ENCODE measurements at places on chromosomes 3 and 15. TPM values are rescaled to one million over a fixed set of nuclear protein-coding genes. Genes with fewer than 3 reads are reported as not detected.

The TEX9 gene
- total RNA-seq = 0.63 TPM

The SCN11A gene
- total RNA-seq = not detected

The OSTN gene
- not detected for total RNA-seq

The DPPA4 gene
- total RNA-seq = 1.1 TPM

The CPNE4 gene
- not detected for total RNA-seq

The P2RY1 gene
- total RNA-seq = 0.22 TPM

The FANCD2OS gene
- total RNA-seq = not detected

The IQCF5 gene
- total RNA-seq = not detected

The PLA2G4F gene
- not detected for total RNA-seq

DNA sequence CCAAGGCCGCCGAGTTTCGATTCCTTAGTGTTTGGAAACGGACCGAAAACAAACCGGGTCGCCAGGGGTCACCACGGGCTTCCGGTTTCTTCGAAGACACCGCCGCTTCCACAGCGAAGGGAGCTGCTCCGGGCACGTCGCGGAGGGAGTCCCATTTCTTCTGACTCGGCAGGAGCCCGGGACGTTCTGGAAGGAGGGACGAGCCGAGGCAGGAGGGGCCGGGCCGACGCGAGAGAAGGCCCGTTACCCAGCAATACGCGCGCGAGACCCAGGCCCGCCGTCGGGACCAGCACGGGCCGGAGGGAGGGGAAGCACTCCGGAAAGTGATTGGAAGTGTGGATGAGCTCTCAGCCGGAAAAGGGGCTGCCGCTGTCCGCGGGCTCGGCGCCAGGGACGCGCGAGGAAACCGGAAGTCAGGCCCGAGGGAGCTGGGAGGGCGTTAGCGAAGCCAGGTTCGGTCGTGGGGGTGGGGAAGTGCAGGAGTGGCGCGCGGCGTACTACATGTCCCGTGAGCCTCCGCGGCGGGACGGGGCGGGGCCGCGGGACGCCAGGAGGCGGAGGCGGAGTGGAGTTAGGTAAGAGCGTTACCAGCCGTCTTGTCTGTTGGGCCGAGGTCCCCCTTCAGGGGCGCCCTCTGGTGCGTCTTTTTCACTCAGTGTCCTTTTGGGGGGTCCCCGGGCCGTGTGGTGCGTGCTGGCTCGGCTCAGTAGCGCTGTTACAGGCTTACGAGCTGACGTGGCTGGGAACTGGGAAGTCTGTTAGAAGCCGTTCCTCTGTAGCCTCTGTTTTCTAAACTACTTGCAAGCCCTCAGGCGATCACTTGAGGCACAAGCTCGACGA, at the start of the genes AZI2 and ZCWPW2:
Gene AZI2 (minus strand): TSS at position 196 of the 840 bp plus-strand sequence. CDS start 8,207 bp downstream, outside the sequence.
Gene ZCWPW2 (plus strand): TSS at position 93 of the 840 bp plus-strand sequence. CDS start 64,348 bp downstream, outside the sequence.
- peak; percentile 87 for DNase-seq

- DNase-seq = no peak
Measured at GRCh38 chr3:89908711-89909213, 801.3 kb downstream of the EPHA3 start.

DNA sequence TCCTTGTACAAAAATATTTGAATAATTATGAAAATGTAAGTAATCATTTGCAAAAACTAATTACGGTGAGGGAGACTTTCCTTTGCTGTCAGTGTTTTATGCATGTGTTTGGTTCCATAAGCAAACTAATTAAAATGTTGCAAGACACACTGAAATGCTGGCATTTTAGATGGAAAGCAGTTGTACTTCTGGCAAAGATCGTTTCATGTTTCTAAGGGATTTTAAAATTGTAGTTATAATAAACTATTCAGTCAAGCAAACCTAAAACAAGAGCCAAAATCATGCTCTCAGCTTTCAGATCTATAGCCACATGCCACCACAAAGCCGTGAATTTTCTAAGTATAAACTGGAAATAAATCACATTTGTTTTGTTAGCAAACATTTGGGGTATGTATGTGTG, 240.1 kb upstream of the ZNF385D start:
- no peak for DNase-seq

DNA sequence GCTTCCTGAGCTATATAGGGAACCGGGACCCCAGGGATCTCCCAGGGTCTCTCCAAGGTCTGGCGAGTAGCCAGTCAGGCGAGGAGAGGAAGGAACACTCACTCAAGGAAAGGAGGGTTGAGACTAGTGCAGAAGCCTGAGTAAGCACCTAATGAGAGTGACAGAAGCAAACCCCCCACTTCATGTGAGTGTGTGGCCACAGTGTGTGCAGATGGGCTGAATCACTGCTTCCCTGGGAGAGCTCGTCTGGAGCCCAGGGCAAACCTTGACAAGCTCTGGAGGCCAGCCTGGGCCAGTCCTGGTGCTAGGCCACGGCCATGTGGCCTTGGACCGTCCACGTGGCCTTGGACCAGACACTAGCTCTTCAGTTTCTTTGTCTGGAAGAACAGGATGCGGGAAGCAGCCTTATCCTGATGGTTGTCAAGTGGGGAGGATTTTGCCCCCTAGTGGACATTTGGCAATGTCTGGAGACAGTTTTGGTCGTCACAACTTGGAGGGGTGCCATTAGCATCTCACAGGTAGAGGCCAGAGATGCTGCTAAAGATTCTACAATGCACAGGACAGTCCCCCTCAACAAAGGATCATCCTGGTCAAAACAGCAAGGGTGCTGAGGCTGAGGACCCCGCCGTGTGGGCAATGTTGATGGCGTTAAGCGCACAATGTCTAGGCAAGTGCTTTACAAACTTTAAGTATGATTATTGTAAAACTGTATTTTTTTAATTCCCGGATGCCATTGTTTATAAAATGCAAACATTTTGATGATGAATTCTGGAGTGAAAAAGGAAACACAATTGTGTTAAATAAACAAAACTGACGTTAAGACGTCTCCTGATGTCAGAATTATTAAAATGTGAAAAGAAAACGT, 34.8 kb upstream of the CTSH start:
- DNase-seq = no peak

DNA sequence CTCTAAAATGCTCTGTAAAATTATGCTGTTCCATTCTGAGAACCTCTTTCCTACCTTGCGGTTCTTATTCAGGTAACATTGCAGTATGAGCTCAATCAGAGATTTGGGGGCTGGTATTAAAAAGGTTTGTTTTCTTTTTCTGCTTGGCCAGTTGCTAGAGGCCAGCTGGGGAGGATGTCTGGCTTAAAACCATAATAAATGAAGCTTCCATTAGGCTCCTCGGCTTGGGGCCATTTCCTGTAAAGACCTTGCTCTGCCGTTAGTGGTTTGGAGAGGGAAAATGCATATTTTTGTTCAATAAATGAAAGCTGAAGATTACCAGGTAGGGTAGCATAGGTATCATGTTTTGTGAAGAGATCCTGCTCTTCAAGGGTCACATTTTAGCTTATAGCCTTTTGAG, 55.2 kb downstream of the MCTP2 start:
- DNase-seq = no peak

GRCh38 chr3:72331076-72331475, 517.2 kb downstream of the SHQ1 start:
- DNase-seq = no peak
